Hippocampal formation (tissue), 2 donors: ENCODE measurements at places on chromosomes 7 and 10.

GRCh38 chr7:29573567-29573966, 9.9 kb downstream of the PRR15 start:
- DNase-seq: no peak

DNA sequence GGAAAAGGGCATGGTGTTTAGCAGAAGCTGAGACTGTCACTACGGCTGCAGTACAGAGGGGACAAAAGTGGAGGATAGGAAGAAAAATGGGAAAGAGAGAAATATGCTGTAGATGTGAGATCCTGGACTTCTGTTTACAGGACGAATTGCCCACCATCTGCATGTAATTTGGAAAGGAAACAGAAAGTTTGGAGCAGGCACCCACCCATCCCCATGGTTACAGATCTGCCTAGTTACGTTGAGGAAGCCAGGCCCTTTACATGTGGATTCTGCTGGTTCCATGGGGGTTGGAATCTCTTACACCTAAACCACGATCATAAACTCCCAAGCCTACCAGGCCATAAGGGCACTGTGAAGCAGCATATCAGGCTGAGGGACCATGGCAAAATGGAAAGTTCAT, 84.3 kb downstream of the WDFY4 start:
- DNase-seq: no peak

- no peak for DNase-seq
These were observed 69.4 kb downstream of the AMZ1 start for GRCh38 chr7:2757361-2757903.

- DNase-seq: no peak
These were observed 926.1 kb upstream of the SORCS1 start for GRCh38 chr10:108090476-108091215.

- DNase-seq: no peak
These were observed 70.0 kb upstream of the ZMIZ2 start for GRCh38 chr7:44678471-44679179.

DNA sequence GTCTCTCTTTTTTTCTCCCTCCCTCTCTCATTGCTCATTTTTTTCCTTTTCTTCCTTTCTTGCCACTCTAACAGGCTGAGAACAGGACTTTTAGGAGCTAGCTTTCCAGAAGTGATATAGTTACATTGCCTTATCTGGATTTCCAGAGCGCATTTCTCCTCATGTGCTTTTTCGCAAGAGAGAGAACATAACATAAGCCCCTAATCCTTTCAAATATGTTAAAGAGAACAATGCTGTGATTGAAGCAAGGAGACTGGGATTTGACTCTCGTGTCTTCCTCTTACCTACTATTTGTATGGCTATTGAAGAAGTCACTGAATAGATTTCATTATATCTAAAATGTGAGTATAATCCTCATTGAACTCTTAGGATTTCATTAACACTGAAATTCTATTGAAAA, 101.2 kb upstream of the PRPS1L1 start:
- no peak for DNase-seq

- DNase-seq: no peak
These were observed 161.4 kb downstream of the ARID5B start for GRCh38 chr10:62062752-62063512.

DNA sequence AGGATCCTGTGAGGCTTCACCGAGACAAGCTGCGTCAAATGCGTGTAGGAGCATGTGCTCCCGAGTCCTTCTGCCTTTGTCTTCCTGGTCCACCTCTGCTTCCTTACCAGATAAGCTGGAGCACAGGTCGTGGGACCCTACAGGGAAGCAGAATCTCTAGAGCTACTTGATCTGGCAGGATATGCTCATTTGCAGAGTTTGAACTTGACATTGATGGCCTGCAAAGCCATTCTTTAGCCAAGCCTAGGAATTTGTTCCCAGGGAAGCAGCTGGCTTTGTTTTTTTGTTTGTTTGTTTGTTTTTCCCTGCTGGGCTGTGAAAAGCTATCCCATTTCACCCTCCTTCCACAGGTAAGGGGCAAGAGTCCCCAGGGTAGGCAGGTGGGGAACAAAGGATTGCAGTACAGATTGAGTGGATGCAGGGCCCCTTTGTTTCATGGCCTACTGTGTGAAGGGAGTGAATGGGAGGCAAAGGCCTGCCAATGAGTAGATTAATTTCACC, 200.0 kb upstream of the BMPER start:
- DNase-seq: no peak

DNA sequence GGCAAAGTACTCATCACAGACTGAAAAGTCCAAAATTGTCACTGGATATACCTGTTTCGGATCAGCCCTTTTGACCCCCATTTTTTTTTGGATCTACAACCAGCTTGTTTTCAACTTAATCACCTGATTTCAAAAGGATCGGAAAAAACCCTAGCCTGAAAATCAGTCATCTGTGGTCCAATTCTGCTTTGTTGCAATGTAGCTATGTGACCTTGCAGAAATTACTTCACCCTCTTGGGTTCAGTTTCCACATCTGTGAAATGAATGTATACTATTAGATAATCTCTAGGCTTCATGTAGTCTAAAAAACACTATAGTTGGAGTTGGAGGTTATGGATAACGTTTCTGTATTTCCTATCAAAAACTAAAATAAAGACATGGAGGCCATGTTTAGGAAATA, 37.1 kb downstream of the STEAP4 start:
- no peak for DNase-seq

- DNase-seq: no peak
These were observed 1.5 kb upstream of the MEST start for GRCh38 chr7:130490311-130490791.

- no peak for DNase-seq
These were observed 28.8 kb downstream of the PFKP start for GRCh38 chr10:3096149-3096548.

DNA sequence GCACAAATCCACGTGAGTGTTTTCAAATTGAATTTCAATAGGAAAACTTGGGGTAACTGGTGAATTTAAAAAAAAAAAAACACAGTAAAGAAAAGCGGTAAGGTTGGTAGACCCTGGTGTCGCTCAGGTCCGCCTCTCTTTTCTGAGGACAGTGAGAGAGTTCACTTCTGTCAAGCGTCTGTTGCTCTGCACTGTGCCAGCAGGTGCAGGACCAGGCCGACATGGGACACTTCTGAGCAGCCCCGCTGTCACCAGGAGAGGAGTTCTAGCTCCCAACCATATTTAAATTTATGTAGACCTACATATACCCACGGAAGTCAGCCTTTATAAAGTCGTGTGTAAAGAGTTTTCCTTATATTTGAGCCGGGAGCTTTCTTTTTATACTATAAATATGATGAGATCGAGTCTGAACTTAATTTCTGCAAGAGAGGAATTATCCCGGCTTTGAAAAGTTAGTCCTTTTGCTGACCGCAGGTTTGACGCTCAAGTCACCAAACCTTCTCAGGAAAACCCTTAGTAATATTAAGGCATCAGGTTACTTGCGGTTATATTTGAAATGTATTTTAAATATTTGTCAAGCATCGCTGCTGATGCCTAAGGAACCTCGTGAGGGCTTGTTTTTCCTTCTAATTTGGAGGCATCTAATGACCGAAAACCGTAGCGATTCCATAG, 531 bp downstream of the IKZF1 start:
- no peak for DNase-seq

- DNase-seq: no peak
These were observed 897.8 kb downstream of the CNTNAP2 start for GRCh38 chr7:147014286-147014955.

DNA sequence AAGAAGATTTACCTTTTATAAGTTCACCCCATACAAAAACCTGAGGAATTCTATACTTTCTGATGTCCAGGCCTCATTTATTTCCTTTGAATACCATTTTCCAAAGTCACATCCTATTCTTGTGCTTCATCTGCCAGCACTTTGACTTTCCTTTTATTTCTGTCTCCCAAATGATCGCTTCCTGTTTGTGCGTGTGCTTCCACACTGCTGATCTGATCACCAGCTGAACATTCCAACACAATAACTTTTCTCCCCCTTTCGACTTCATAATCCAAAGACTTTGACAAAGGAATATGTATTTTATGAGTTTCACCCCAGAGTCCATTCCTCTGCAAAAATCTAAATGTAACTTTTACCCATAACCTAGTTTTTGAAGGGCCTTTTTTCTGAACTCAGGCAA, 3.1 kb downstream of the ELAPOR2 start:
- no peak for DNase-seq

GRCh38 chr10:112332509-112333228, 41.2 kb upstream of the ACSL5 start:
- no peak for DNase-seq

GRCh38 chr7:80826520-80827238, 92.2 kb downstream of the SEMA3C start:
- no peak for DNase-seq

DNA sequence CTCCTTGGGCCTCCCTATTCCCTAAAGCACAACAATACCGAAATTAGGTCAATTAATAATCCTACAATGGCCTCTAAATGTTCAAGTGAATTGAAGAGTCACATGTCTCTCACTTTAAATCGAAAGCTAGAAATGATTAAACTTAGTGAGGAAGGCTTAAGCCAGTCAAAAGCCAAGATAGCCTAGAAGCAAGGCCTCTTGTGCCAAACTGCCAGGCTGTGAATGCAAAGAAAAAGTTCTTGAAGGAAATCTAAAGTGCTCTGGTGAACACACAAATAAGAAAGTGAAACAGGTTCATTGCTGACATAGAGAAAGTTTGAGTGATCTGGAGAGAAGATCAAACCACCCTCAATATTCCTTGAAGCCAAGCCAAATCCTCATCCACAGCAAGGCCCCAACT, 57.2 kb downstream of the SLC29A4 start:
- DNase-seq: no peak

DNA sequence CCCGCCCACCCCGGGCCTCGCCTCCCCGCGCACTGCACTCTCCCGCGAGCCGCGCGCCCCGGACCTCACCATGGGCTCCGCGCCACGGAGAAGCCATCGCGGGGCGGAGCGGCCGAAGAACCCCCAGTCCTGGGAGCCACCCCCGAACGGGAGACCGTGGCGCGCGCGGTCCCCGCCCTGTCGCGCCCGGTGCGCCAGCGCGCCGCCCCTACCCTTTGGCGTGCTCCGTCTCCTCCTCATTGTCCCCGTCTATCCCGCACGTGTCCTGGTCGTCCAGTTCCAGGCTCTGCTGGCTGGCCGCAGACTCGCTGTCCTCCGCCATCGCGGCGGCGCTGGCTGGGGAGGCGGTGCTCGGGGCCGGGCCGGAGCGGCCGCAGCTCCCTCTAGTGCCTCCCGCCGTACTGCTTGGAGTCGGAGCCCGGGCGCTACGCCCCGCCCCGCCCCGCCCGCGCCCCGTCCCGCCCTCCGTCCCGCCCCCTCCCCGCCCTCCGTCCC, at the start of gene NMT2:
NMT2 (minus strand) TSS at position 403 of the 495 bp plus-strand sequence; CDS start at position 322, 81 bp downstream.
- no peak for DNase-seq

- DNase-seq: no peak
These were observed 23.1 kb upstream of the MACC1 start for GRCh38 chr7:20240080-20240926.

- DNase-seq: no peak
These were observed 87.6 kb downstream of the XRCC2 start for GRCh38 chr7:152588350-152588749.

DNA sequence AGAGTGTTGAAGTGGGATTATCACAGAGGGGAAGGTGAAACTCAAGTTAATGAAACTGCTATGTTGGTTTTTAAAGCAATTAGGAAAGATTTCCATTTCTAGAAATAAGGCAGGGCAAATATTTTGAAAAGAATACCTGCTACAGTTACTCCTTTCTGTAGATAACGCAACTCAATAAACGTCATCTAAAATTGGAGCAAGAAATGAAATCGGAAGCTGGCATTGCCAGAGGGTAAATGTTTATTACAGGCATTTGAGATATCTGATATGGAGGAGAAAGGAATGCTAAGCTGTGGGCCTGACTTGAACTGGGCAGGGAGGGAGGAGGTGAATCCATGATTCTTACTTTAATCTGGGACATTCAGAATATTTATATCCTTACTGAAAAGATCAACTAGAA, 217.0 kb upstream of the ADARB2 start:
- no peak for DNase-seq

DNA sequence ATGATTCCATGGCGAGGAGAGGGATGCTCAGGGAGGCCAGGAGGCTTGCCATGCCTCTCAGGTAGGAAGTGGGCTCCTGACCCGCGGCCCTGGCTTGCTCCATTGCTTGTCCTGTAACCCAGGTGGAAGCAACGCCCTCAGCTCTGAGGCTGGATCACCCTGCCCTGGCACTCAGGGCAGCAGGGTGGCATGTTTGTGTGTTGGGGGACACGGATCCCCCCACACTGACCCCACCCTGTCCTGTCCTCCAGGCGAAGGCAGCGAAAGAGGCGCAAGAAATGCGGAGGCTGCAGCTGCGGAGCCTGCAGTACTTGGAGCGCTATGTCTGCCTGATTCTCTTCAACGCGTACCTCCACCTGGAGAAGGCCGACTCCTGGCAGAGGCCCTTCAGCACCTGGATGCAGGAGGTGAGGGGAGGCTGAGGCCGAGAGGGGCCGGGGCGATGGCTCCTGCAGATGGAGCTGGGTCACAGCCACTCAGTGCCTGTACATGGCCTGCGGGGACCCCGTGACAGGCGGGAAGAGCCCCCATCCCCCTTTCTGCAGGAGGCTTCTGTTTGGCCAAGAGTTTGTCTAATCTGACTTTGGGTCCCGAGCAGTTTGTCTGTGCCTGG, 38.3 kb downstream of the PRF1 start:
- DNase-seq: no peak

DNA sequence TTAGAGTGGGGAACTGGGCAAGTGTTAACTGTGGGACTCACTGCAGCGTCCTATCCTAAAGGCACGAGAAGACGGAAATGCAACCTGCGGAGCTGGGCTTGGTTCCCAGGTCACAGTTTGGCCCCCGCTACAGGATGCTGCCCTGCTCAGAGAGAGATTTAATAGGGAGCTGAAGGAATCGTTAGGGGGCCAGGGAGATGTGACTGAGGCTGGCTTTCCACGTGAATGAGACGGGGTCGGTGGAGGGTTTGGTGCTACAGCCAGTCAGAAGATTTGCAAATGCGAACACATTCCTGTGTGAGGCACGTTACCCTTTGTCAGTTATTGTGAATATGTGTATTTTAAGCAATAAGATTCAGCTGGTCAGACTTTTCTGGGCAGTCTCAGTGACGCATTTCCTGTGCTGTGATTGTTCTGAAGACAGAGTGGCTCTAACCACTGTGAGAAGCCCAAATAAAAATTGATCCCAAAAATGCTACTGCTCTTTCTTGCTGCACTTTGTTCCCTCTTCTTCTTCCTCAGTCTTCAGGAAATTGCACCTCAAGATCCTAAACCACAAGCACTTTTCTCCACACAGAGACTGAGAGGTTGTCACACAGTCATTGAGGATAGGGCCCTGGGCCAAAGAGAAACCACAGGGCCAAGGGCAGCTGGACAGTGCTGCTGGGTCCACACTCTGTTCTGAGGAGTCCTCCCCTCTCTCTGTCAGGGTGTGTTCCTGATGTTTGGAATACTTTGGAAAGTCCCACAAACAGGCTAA, 21.2 kb downstream of the CYP17A1 start:
- DNase-seq: no peak

DNA sequence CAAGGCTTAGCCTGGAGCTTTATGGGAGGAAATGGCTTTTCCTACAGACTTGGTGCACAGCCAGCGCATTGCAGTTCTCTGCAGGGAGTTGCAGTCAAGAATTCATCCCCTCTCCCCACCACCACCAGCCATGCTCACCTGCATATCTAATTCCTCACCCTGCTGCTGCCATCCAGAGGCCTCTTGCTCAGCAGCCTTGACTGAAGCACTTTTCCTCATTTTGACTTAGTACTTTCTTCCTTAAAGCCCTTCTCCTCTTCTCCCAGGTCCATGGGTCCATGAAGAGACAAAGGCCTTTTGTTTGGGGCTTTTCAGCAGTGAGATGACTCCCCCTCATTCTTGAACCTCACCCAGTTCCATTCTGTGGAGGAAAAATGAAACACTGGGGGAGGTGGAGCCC, 39.7 kb upstream of the GPR141 start:
- no peak for DNase-seq

- DNase-seq: no peak
These were observed 67.4 kb upstream of the PDCD4 start for GRCh38 chr10:110804376-110804775.
